ENCODE measurements at places on chromosomes 16 and 17.
A peak's percentile ranks its signal among the peaks of the same experiment; 100 is the strongest.

DNA sequence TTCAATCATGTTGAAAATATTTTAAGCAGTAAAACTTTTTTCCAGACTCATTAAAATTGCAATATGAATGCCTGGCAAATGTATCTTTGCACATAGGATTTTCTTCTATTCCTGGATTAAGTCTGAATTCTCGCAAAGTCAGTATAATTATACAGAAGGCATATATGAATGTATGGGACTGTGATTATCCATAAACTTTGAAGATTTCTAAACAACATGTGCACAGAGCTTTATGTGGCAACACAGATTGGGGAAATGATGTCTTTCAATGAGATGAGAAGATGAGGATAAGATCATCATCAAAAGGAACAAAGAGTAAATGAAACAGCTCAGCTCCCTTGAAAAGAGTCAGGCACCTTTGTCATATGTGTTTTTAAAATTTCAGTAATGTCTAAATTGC is 635.3 kb downstream of the CDH11 start:
- no peak for DNase-seq

DNA sequence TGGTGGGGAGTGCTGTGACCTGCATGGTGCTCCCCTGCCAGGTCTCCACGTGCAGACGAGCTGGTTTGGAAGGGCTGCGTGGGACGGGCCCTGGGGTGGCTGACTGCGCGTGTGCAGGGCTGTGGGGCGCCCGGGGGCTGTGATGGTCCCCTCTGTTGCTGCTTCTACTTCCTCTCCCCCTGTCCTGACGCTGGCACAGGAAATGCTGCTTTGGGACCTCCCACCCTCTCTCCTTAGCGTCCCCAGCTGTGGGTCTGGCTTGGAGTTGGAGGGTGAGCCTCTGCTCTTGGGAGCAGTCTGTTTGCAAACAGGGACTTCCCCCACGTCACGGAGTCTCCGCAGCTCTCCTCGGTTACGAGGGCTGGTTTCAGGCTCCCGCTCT is 35.2 kb downstream of the TSC2 start:
- DNase-seq = no peak

- DNase-seq = no peak
These were observed 656 bp downstream of the MRPL58 start for GRCh38 chr17:75013092-75013559.

DNA sequence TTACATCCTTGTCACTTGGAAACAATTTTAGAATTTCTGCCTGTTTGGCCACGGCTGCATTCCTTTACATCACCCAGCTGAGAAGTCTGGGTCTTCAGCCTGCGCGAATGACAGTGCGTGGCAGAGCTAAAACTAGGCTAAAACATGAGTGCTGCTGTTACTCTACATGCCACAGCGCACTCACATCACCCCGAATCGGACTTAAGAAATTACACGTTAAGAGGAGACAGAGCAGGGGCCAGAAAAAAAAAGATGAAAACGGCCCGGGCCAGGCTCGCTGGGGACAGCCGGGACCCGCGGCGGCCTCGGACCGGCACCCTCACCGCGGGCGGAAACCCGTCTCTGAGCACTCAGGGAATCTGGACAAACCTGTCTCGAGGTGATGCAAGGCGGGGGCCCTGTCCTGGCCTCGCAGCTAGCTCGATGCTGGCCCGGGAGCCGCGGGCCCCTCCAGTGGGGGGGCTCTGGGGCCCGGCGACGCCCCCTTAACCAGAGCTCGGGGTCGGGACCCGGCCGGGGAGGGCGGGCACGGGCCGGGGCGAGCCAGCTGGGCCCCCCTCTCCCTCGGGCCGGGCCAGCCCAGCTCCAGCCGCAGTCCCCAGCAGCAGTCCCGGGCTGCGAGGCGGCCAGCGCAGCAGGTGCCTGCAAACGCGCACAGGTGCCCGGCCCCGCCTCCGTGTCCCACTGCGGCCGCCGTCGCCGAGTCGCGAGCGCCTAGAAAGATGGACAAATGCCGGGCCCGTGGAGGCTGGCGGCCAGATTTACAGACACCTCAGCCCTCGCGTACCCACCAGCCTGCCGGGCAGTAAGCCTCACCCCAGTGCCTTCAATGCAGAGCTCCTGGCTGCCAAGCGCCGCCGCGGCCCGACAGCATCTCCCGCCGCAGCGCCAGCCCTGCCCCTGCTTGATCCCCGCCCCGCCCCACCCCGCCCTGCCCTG is at the start of gene AKTIP:
Gene AKTIP, minus strand, starts transcription at position 879 of the 939 bp plus-strand sequence. CDS start 2,950 bp downstream, outside the sequence.
- DNase-seq = no peak

DNA sequence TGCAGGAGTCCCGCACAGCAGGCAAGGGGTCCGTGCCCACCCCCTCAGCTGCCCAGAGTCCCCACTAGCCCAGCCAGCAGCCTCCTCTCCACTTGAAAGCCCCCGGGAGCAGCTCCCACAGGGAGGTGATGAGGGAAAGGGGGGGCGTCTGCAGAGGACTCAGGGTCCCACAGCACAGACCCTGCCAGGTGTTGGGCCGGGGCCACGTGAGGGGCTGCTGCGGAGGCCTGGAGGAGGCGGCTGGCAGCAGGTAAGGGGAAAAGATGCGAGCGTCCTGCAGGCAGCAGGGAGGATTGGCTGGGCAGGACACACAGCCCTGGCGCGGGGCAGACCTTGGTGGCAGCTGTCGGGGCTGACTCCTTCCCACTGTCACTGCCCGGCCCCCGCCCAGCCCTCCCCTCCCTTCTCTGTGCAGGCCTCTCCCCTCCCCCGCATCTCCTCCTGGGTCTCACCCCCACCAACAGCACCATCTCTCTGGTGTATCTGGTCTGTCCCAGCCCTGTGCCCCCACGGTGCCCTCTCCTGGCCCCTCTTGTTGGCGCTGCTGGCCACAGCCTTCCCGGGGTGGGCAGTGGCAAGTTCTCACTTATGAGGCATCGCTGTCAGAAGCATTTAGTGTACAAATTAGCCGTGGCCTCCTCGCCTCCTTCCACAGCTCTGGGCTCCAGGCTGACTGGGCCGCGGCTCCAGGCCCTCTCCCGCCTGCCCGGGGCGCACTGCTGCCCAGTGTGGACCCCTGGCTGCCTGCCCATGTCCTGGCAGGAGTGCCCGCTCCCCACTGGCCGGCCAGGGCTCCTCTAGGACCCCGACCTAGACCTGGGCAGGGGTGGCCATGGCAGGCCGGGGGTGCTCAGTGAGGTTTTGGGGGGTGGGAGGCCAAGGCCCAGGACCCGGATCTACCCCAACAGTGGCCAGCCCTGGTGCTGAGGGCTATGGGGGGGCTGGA is 4.4 kb upstream of the PRR35 start:
- DNase-seq = no peak

GRCh38 chr16:87384162-87384874 is 742 bp upstream of the FBXO31 start:
- peak; percentile 85 for DNase-seq
